ENCODE measurements at places on chromosomes 7 and 10.

GRCh38 chr10:22468570-22469320 is 123.4 kb downstream of the SPAG6 start:
- no peak for DNase-seq

GRCh38 chr10:119706521-119707278 is 19.1 kb upstream of the INPP5F start:
- no peak for DNase-seq

DNA sequence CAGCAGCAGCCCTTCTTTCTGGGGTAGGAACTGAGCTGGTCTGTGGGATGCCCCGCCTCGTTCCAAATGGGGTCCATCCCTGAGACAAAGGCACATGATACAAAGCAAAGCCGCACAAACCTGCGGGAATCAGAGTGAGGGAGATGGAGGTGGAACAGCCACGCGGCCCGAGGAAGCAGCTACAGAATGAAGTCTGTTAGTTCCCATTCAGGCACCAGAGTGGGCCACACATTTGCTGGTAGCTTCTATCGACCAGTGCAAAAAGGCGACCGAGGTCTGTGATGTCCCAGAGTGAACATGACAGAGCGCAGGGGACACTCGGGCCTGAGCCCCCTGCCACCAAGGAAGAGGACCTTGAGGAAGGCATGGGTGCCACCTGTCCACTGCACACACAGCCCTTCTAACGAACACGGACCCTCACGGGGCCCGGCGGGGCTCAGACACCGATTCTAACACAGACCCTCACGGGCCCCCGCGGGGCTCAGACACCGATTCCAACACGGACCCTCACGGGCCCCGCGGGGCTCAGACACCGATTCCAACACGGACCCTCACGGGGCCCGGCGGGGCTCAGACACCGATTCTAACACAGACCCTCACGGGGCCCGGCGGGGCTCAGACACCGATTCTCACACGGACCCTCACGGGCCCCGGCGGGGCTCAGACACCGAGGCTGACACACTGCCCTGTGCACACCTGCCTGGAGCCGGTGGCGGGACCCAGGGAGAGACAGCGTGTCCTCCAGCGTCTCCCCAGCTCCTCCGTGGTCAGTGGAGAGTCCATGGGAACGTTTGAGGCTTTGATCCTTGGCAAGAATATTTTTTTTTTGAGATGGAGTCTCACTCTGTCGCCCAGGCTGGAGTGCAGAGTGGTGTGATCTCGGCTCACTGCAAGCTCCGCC is 32.8 kb upstream of the FAM20C start:
- DNase-seq = no peak

GRCh38 chr10:77157248-77158019 is 480.2 kb downstream of the KCNMA1 start:
- no peak for DNase-seq

DNA sequence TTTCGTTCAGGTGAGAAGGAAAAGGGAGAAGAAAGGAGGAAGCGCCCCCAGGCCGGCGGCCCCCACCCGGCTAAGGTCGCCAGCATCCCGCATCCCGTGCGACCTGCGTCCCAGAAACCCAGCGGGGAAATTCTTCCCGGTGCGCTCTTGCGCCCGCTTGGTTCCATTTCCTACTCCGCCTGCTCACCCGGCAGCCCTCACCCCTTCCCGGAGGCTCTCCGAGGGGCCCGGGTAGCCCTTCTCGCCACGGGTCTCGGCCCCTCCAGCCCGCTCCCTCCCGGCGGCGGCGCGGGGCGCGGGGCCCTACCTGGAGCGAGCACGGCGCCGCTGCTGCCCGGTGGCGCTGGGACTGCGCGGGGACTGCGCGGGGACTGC is at the start of gene PRKCQ:
Gene PRKCQ, minus strand, starts transcription at position 373 of the 375 bp plus-strand sequence. CDS start 65,141 bp downstream, outside the sequence.
- DNase-seq = no peak

DNA sequence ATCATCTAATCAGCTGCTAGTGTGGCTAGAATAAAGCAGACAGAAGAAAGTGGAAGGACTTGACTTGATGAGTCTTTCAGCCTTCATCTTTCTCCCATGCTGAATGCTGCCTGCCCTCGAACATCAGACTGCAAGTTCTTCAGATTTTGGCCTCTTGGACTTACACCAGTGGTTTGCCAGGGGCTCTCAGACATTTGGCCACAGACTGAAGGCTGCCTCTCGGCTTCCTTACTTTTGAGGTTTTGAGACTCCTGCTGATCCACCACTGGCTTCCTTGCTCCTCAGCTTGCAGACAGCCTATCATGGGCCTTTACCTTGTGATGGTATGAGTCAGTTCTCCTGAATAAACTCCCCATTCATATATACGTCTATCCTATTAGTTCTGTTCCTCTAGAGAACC is 26.0 kb downstream of the PLPP4 start:
- no peak for DNase-seq

GRCh38 chr7:130853503-130854279 is 119.7 kb upstream of the KLF14 start:
- no peak for DNase-seq

- DNase-seq = no peak
These were observed 51.8 kb upstream of the BET1 start for GRCh38 chr7:94055963-94056362.

DNA sequence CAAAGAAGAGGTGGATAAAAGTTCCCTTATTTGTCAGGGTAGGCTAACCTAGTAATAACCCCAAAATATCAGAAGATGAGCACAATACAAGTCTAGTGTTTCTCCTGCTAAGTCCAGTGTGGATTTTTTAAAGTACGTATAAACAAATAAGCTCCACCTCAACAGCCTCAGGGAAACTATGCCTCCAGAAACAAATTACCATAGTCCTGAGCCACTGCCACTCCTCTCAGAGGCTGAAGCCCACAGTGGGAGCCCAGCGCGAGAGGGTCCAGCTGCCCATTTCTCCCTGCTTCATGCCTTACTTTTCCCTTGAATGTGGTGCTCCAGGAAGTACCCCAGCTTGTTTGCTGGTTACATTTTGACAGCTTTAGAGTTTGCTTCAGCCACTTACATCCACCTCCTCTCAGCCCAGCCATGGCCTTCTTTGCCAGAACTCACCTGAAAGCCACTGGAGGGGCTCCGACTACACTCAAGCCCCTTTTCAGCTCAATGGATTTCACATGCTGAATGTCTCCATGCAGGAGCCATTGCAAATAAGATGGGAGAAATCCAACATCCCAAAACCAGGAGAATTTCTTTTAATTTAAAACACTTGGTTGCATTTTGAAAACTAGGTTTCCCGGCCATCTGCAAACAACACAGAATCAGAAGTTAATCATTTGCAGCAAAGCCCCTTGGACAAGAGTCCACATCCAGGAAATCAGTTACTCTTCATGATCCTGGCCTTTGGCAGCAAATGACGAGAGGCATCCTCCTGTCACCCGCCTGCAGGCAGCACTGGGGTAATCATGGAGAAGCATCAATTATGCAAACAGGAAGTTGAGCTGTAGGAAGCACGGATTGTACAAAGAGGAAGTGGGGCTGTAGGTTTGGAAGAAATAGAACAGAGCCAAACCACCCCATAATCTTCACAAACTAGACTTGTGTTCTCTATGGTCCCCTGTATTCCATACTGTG is 138.1 kb downstream of the HERPUD2 start:
- no peak for DNase-seq

DNA sequence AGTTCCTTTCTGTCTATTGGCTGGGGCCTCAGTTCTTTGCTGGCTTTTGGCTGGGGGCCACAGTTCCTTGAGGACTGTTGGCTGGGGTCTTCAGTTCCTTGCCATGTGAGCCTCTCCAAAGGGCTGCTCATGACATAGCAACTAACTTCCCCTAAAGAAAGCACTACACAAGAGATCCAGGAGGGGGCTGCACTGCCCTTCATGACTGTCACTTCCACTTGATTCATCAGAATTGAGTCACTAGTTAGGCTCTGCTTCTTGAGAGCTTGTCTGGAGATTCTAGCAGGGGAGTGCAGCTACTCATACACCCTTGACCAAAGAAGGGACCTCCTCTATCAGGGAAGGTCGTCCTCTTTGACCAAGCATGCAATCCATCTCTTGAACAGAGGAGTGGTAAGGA is 38.0 kb upstream of the MKX start:
- no peak for DNase-seq

DNA sequence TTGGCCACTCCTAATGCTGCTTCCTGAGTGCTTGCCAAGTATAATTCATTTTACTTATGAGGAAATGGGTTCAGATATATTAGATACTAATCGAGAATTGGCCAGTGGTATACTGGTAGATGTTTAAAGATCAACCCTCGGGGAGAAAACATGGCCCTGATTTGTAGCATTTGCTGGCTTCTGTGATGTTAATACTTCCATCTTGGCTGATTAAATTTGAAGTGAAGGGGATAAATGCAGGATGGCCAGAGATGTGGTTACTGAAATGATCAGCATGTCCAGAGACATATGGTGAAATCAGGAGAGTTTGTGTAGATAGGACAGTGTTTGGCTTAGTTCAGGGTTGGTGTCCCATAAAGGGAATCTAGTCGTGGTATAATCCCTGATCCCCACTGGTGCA is 11.2 kb downstream of the UBE2D4 start:
- DNase-seq = no peak

DNA sequence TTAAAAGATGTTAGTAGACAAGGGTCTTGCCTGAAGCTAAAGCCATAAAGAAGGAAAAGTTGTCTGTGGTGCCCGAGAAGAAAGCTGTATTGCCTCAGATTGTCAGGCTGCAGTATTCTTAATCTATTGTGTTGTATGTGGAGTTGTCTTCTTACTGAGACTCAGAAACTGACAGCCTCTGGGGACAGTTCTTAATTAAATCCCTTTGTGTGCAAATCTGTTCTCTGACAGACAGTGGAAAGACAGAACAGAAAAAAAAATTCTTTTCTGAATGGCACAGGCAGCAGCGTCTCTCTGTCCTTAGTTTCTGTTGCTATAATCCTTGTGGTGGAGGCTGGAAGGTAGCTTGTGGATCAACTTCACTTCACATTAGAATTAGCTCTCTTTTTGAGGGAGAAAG is 16.8 kb downstream of the VWC2 start:
- DNase-seq = no peak

DNA sequence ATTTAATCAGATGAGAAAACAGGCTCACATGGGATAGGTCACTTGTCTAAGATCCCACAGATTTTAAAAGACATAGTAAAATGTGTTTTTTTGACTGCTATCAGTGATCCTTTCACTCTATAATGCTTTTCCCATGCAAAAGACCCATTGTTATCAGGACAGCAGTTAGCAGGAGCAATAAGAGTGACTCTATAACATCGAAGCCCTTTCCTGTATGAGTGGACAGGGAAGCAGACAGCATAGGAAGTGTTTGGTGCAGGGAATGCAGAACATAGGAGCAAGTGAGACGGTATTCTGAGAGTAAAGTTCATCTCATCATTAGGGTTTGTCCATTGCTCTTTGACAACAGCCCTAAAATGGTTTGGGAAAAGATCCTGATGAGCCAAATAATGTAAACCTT is 68.5 kb downstream of the SLC25A13 start:
- DNase-seq = no peak

DNA sequence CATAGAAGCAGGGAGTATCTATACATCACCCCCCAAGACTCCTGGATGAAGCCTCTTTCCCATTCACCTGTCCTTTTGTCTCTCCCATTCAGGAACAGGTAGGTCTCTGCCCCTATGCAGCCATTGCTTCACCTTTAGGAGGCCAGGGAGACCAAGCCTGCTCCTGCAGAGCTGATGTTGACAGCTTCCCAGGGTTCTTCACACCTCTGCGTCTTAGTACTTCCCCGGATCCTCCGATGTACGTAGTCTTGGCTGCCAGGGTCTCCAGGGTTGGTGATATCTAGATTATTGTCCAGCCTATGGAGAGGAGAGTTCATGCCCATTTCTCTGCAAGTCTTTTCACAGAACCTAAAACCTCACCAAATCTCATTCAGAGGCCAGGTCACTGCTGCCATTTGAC is 365.7 kb upstream of the KLF6 start:
- no peak for DNase-seq

GRCh38 chr10:17038627-17039026 is 91.0 kb downstream of the CUBN start:
- no peak for DNase-seq

DNA sequence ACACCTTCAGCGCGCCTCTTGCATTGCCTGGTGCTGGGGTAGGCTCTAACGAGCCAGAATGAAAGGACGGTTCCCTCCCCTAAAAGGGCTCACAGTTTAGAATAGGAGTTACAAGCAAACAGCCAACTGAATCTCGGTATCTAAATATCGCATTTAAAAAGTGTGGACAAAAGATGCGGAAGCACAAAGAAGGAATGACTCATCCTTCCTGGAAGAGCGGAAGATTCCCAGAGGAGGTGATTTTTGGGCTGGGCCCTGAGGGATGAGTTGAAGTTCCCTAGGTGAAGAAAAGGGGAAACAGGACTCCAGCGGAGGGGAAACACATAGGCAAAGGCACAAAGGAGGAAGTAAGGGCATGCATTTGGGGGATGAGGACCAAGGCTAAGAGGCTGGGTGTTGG is 29.9 kb downstream of the SRRM3 start:
- DNase-seq = no peak

DNA sequence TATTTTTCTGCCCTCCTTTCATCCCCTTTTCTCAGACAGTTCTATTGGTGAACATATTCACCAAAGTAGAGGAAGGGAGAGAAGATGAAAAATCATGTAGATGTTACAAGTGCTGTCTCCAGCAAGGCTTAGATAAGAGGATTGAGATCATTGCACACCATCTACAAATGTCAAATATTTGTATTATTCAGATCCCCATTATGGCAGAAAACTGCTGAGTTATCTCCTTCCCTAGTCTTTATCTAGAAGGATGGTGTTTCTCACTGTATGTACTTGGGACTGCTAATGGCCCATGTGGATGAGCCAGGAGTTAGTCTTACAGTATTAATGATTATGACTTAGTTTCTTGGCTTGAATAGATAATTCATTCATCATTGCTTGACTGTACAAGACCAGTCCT is 147.2 kb upstream of the EEPD1 start:
- no peak for DNase-seq

- no peak for DNase-seq
These were observed 144.8 kb downstream of the ICA1 start for GRCh38 chr7:8117195-8117594.

GRCh38 chr10:71757399-71757922 is 15.9 kb downstream of the VSIR start:
- DNase-seq = no peak

DNA sequence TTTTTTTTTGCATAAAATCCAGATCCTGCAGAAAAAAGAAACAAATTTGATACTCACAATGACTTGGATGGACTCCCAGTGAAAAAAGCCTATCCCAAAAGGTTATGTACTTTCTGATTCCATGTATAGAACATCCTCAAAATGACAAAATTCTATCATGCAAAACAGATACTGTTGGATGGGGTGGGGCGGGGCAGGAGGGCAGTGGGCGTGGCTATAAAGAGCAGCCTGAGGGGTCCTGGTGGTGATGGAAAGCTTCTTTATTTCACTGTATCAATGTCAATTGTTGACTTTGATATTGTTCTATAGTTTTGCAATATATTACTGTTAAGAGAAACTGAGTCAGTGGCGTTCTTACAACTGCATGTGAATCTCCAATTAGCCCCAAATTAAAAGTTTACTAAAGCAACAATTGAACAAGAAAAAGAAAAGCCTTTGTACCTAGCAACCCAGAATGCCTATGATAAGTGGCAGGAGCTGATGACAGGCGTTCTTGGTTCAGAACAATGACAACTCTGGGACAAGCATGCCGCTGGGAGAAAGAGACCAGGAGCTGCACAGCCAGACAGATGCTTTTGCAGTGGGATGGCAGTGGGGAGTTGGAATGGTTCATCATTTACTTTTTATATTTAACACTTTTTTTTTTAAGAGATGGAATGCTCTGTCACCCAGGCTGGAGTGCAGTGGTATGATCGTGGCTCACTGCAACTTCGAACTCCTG is 101.9 kb downstream of the LHPP start:
- no peak for DNase-seq

Data from esophagus squamous epithelium (tissue), 5 donors.